Activated CD4-positive, alpha-beta T cell treated with anti-CD3 and anti-CD28 coated beads for 36 hours (primary cell): ENCODE measurements at places on chromosomes 1 and 21. TPM values are rescaled to one million over a fixed set of nuclear protein-coding genes. Genes with fewer than 3 reads are reported as not detected.

DNA sequence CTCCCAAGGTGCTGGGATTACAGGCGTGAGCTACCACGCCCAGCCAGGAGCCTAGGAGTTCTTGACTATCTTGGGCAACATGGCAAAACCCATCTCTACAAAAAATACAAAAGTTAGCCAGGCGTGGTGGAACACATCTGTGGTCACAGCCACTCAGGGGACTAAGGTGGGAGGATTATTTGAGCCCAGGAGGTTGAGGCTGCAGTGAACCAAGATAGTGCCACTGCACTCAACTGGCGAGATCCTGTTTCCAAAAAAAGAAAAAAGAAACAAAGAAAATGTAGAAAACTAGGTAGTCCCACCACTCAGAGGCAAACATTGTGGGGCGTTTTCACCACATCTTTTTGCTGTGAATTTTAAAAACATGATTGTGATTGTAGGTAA is 141.3 kb downstream of the ZZZ3 start:
- DNase-seq: no peak

- no peak for DNase-seq
These were observed 131.6 kb downstream of the LHX8 start for GRCh38 chr1:75265792-75266191.

GRCh38 chr1:101181930-101182329 is 54.9 kb upstream of the S1PR1 start:
- no peak for DNase-seq

The GBP6 gene
- total RNA-seq: 0.46 TPM

The LRRC8B gene
- 41.5 TPM for total RNA-seq

The CHODL gene
- 0.07 TPM for total RNA-seq
